ENCODE measurements at places on chromosomes 3 and 15. TPM values are rescaled to one million over a fixed set of nuclear protein-coding genes. Genes with fewer than 3 reads are reported as not detected.
A peak's percentile ranks its signal among the peaks of the same experiment; 100 is the strongest.

Gene EIF4A2
- 571 TPM for total RNA-seq

Gene MST1R
- total RNA-seq = 0.78 TPM

Gene CCR8
- not detected for total RNA-seq

Gene RPP25
- 1.6 TPM for total RNA-seq

Gene HTR3E
- total RNA-seq = not detected

Gene NAALADL2
- total RNA-seq = 1.6 TPM

Gene PIAS1
- 22.8 TPM for total RNA-seq

Gene DOCK3
- 0.91 TPM for total RNA-seq

GRCh38 chr15:86383611-86384010 lies 303.9 kb downstream of the AGBL1 start:
- no peak for DNase-seq

GRCh38 chr15:40647523-40647922 lies 47.5 kb upstream of the RAD51 start:
- DNase-seq = no peak

DNA sequence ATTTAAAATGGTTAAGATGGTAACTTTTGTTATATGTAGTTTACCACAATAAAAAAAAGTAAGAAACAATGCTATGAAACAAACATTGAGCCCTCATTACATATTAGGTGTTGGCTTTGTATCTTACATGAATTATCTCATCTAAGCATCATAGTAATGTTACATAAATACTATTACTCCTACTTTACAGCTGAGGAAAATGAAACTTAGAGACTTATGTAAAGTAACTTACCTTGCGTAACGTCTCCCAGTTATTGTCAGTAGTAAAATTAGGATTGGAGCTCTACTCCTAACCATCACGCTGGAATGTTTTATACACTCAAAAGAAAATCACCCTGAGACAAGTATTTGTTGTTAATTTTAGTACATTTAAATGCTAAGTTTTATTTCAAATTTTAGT lies 42.2 kb downstream of the DNAJC13 start:
- no peak for DNase-seq

DNA sequence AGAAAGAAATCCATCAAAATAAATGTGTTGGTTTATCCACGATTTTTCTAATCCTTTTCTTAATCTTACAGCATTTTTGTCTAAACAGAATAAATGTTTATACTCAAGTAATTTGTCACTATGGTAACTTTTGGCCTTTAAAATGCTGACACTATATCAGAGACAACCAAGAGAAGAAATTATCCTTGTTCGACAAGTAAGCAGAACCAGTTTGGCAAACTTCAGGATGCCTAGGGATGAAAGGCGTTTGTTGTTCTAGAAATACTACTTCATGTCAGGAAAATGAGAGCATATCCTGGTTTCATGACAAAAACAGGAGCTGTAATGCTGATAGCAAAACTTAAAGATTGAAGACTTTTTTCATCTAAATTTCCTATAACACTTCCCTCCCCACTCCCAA lies 308.0 kb upstream of the ATP11B start:
- no peak for DNase-seq

DNA sequence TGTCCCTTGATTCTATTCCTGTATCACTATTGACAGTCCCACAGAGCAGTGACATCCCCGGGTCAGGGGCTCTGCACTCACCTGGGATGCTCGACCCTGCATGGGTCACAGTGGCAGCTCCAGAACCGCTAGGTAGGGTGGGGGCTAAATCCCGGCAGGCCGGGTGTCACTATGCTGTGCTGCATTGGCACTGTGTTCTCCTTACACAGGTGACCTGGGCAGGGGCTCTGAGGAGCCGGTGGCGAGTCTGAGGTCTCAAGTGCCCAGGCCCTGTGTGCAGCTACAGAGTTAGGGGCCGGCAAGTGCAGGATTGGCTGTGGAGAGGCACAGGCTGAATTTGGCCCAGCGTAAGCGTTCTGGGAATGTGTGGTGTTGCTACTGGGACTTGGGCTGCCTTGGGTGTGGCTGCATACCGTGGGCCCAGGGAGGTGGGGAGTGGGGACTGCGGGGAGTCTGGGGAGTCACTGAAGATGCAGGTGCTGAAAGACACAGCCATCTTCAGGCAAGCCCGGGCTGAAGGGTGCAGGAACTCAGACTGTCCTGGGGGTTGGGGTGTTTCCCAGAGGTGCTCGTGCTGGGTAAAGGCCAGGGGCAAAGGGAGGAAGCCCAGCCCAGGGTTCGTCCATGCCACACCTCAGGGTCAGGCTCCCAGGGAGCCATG lies 102.6 kb upstream of the PRR20G start:
- DNase-seq = no peak

GRCh38 chr3:46138581-46138980 lies 69.5 kb downstream of the CCR1 start:
- DNase-seq = no peak

GRCh38 chr3:72086042-72086742 lies 301.2 kb upstream of the PROK2 start:
- no peak for DNase-seq

GRCh38 chr15:69798481-69799250 lies 299.1 kb downstream of the TLE3 start:
- DNase-seq = no peak

DNA sequence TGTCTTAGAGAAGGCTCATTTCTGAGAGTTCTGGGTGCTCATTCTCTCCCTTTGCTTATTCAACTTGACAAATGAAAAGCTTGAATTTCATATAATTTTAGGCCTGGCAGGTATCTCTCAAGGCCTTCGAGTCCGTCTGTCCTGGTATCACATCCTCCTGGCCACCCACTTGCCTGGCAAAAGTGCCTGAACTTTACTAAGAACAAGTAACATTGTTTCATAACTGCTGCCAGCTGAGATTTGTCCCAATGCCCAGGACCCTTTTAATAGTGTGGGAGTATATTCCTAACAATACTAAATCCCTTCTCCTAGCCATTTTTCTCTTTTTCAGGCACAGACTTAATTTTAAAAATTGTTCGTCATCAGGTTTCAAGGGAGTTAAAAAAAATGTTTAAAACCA lies 18.1 kb downstream of the LARP6 start:
- no peak for DNase-seq

- no peak for DNase-seq
Observed at GRCh38 chr3:141643391-141643790, 94.7 kb upstream of the RNF7 start.

DNA sequence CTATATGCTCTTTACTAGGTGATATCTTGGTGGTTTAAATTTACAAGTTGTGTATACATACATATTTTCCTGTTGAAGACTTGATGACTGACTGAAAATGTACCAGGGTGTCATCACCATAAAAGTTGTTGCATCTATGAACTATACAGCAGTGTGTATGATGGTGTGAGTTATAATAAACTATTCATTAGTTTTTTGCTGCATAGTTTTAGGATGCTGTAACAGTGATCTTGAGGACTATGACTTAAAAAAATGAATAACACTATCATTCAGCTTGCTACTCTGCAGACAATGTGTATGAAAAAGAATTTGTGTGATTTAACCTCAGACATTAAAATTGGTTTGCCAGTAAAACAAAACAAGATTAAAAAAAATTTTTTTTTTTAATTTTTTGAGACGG lies 49.0 kb downstream of the UBE2E2 start:
- DNase-seq = no peak

GRCh38 chr3:121690777-121691405 lies 30.2 kb upstream of the HCLS1 start:
- DNase-seq = no peak

GRCh38 chr15:68612503-68612902 lies 33.7 kb downstream of the CORO2B start:
- DNase-seq = no peak

DNA sequence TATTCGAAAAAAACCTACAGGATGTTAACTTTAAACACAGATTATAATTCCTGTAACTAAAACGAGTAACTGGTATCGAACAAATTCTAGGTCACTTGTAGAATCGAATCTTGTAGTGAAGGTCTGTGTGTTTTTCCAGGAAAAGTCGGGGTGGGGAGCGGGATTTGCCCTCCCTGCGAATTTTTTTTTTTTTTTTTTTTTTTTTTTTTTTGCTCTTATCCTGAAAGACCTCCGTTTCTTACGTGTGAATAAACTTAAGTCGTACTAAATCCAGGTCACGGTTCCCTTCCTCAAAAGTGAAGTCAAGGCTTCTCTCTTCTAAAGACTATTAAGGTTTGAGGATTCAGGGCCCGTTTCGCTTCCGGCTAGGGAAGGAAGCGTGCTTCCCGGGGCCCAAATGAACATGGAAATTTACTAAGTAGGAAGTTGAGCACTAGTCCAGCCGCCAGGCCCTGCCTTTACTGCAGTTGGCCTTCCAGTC lies 770 bp downstream of the TBC1D5 start:
- DNase-seq = no peak

GRCh38 chr3:191455257-191455952 lies 5.6 kb upstream of the PYDC2 start:
- no peak for DNase-seq

DNA sequence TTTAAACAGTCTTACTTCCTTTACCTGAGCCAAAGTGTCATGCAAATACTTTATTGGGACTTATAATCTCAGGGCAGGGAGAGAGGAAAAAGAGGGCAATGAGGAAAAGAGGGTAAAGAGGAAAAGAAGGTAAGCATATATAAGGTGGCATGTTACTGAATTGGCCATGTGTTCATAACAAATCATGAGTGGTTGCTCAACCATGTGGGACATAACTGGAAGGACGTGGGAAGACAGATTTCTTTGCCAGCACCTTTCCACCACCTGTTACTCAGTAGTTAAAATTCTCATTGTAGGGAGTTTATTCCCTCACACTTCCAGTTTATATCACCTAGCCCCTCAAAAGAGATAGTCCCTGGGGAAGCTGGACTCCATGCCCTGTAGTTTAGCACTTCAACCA lies 54.7 kb upstream of the TPRG1 start:
- no peak for DNase-seq

GRCh38 chr15:101578443-101578894 lies 73.7 kb downstream of the TM2D3 start:
- no peak for DNase-seq

DNA sequence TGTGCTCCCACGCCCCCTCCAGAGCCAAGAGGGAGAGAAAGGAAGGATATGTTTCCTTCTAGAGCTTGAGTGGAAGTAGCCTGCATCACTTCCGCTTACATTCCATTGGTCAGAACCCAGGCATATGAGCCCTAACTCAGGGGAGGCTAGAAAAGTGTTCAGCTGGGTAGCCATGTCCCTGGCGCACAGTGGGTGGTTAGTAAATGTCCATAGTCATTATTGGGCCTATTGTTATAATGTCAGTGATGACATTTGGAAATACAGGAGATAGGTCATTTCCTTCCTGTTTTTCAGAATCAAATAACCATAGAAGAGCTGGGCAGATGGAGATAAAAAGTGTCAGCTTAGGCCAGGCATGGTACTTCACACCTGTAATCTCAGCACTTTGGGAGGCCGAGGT lies 27.3 kb downstream of the CD276 start:
- DNase-seq = no peak

- no peak for DNase-seq
Observed at GRCh38 chr3:114827495-114827894, 319.6 kb downstream of the ZBTB20 start.

- DNase-seq = no peak
Observed at GRCh38 chr3:152040319-152040718, 166.9 kb downstream of the SUCNR1 start.

- DNase-seq = no peak
Observed at GRCh38 chr15:80105595-80105994, 46.1 kb downstream of the ZFAND6 start.

DNA sequence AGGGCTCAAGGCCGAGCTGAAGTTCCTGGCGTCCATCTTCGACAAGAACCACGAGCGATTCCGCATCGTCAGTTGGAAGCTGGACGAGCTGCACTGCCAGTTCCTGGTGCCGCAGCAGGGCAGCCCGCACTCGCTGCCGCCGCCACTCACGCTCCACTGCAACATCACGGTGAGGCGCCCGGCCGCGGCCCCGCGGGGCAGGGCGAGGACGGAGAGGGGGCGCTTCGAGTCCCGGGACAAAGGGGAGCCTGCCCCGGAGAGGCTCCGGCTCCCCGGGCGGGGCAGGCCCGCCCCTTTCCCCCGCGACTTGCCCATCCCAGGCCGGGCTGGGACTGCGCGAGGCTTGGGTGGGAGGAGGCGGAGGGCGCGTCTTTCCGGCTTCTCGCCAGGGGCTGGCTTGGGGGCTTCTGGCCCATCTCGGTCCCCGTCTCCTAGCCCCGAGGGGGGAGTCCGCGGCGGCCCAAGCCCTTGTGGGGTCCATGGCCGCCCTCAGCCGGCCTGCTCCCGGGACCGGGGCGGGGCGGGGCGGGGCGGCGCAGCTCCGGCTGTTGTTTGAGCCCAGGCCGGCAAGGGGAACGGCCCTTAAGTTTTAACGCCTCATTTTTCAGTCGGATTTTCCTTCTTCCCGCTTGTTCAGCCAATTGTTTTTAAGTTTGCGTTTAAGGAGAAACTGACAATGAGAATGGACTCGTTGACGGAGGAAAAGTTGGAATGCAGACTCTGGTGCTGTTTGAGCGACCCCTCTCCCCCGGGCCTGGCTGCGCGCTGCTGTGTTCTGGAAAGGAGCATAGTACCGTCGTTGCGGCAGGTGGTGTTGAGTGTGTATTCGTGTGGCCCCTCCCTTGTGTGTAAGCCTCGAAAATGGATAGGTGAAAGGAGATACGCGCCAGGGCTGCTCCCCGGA lies 683 bp downstream of the UBE2Q2 start:
- DNase-seq = peak; percentile 63

- no peak for DNase-seq
Observed at GRCh38 chr3:37785736-37786135, 75.9 kb upstream of the CTDSPL start.

DNA sequence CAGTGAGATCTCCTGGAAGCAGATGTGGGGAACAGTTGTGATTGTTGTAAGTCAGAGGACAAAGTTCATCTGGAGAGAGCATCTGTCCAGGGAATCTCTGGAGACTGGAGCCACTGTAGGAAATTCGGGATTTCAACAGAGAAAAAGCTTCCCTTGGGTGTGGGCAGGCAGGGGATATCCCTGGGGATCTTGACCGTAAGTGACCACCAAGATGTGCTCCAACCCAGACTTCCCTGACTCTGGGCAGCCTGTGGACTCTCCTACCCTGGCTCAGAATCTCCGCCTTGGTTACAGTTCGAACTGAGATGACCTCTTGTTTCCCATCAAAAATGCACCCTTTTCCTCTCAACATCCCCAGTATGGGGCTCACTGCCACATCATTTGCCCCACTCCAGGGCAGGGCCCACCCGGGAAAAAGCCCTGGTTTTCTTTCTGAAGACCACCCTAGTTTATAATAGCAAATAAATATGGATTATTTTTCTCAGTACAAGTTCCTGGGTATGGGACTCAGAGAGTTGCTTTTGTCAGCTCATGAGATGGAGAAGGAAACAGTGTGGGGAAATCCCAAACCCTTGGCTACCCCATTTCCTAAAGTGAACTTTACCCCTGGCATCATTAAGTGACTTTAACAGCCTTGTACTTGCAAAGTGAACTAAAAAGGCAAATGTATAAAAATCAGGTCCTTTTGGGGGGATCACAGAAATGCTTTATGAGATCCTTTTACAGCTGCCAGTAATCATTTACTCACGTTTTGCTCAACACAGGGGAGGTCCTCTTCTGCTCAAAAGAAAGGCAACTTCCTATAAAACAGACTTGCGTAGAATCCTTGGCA lies 89.9 kb downstream of the CCNL1 start:
- DNase-seq = no peak

- DNase-seq = no peak
Observed at GRCh38 chr3:159751146-159751545, 237.5 kb upstream of the IL12A start.

- DNase-seq = no peak
Observed at GRCh38 chr3:50737193-50737905, 62.6 kb downstream of the DOCK3 start.
